ENCODE measurements at places on chromosomes 13 and 19. TPM values are rescaled to one million over a fixed set of nuclear protein-coding genes. Genes with fewer than 3 reads are reported as not detected.

Gene TBXA2R
- total RNA-seq: 1.9 TPM

GRCh38 chr13:99015606-99016490 is 38.0 kb upstream of the DOCK9 start:
- no peaks in the 10 kb centered on the region for H3K36me3 ChIP-seq
- no peak overlapping the region for H3K4me3 ChIP-seq

- H3K4me3 ChIP-seq: no peak overlapping the region
- H3K4me1 ChIP-seq: no peaks in the 10 kb centered on the region
- no peaks in the 10 kb centered on the region for H3K27me3 ChIP-seq
- H3K36me3 ChIP-seq: peaks cover 12% of the 10 kb centered on the region
- no peak overlapping the region for H3K27ac ChIP-seq
- DNase-seq: no peak
Observed at GRCh38 chr13:114264886-114265611, 16.4 kb upstream of the UPF3A start.

Gene FAM216B
- total RNA-seq: not detected

DNA sequence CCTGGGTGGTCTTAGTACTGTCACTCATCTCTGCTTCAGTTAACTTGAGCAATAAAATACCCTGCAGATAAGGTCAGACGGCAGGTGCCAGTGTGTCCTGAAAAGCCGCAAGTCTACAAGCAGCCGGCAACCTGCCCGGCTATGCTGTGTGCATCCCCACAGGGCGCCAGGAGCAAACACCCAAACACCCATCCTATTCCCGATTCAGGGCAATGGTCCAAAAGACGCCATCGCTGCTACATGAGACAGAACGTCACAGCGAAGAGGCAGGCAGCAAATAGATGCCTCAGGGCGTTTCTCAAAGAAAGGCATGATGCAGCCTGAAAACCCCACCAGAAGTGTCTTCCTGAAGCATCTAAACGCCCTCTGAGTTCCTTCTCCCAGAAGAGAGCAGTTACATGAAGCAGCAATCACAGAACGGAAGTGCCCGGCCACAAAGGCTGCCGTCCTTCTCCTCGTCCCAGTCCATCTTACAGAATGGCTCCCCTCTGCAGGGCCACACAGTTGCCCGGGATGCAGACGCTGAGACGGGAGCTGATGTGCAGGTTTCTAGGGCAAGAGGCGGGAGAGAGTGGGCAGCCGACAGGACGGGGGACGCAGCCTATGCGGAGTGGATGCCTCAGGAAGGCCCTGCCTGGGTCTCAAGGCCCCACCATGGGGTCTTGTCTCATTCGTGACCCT is 35.1 kb downstream of the RASA3 start:
- no peaks in the 10 kb centered on the region for H3K36me3 ChIP-seq
- no peaks in the 10 kb centered on the region for H3K27me3 ChIP-seq
- peaks cover 37% of the 10 kb centered on the region for H3K4me1 ChIP-seq
- DNase-seq: no peak

GRCh38 chr19:1221904-1222255 is 15.9 kb downstream of the CBARP start:
- H3K36me3 ChIP-seq: peaks cover 61% of the 10 kb centered on the region
- peaks cover 61% of the 10 kb centered on the region for H3K4me1 ChIP-seq
- no peak overlapping the region for H3K4me3 ChIP-seq
- peak overlapping the region; percentile 99 for H3K27ac ChIP-seq
- H3K27me3 ChIP-seq: no peaks in the 10 kb centered on the region
